ENCODE measurements at places on chromosomes 16 and 17. TPM values are rescaled to one million over a fixed set of nuclear protein-coding genes. Genes with fewer than 3 reads are reported as not detected.

- peak; percentile 78 for DNase-seq
These were observed 70.0 kb upstream of the PMFBP1 start for GRCh38 chr16:72241930-72242329.

DNA sequence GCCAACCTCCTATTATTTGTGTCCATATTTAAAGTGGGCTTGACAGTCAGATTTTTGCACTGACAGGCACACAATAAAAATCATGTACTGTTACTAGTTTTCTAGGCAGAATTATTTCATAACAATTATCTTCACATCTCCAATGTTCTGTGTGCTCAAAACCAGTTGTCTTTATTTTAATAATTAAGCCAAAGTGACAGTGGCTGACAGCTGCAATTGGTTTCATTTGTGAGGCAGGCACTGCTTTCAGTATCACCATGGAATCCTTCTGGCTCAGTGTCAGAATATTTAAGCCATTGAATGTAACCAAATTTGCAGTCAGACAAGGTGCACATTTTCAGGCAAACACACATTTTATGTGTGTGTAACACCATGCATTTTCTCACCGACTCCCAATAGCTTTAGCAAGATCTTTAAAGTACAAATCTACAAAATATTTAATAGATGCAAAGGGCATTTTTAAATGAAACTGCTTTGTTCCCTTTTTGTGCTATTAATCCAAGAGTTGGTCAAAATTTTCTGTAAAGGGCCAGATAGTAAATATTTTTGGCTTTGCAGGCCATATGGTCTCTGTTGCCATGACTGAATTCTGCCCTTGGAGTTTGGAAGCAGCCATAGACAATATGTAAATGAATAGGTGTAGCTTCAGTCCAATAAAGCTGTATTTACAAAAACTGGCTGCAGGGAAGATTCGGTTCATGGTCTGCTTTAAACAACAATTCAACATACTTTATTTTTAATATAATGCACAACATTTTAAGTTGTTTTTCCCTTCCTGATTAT lies 486.0 kb downstream of the KCNJ2 start:
- no peak for DNase-seq

GRCh38 chr17:77749321-77749751 lies 209.2 kb upstream of the TNRC6C start:
- no peak for DNase-seq

DNA sequence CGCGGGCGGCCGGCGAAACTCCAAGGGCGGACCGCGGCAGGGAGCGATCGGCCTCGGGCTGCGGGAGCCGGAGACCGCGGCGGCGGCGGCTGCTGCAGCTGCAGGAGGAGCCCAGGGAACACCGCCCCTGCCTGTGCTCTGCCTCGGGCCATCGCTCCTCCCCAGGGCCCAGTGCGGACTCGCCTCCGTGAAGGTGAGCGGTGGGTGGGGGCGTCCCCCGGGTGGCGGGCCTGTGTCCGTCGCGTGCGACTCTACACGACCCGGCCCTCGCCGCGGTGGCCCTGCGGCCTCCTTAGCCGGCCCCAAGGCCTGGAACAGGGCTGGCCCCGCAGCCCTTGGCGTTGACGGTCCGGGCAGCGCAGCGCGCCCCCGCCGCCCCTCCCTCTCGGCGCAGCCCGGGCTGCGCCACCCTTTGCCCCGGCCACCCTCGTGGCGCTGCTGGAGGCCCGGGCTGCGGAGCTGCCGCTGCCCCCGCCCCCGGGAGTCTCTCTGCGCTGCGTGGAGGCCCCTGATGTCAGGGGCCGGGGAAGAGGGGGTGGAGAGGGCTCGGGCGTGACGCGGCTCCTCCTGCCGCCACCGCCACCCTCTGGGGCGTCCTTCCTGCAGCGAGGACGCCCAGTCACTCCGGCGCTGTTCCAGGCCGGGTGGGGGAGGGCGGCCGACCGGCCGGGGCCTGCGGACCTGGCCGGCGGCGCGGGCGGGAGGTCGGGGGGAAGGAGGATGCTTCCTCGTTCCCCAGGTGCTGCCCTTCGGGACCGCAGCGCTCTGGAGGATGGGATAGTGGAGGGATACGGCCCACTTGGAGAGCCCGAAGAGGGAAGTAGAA lies 485 bp downstream of the DYNLL2 start:
- DNase-seq: peak; percentile 54

Gene NECAB2
- not detected for total RNA-seq

GRCh38 chr16:11090232-11090631 lies 145.9 kb downstream of the CLEC16A start:
- DNase-seq: no peak

- DNase-seq: no peak
These were observed 4.1 kb upstream of the SLC38A10 start for GRCh38 chr17:81298991-81299738.

DNA sequence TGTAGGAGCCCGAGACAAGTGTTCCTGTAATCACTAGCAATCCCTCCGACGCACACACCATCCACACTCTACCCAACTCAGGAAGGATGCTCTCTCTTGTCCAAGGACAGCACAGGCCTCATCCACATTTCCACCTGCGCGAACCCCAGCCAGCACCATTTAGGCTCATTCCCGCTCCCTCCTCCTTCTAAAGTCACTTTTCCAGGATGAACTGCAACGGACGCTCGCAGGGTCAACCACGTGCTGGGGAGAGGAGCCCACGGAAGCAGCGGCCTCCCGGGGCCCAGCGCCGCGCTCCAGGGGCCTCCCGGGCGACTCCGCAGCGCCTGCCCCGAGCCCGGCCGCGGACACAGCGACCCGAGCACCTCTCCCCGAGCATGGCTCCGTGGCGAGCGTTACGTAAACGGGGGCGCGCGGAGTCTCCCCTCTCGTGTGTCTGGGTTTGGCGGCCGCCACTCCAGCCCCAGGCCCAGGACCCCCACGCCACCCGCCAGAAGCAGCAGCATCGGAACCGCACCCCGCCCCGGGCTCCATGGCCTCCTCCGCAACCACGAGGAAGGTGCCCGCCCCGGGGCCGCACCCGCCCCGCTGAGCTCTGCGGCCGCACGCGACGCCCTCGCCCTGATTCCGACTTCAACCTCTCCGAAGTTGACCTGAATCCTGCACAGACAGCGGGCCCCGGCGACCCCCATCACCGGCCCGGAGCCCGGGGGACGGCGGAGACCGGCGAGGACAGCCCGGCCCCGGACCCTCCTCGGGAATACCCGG lies 668 bp downstream of the USP36 start:
- DNase-seq: peak; percentile 43

Gene ERAL1
- total RNA-seq: 49.1 TPM

DNA sequence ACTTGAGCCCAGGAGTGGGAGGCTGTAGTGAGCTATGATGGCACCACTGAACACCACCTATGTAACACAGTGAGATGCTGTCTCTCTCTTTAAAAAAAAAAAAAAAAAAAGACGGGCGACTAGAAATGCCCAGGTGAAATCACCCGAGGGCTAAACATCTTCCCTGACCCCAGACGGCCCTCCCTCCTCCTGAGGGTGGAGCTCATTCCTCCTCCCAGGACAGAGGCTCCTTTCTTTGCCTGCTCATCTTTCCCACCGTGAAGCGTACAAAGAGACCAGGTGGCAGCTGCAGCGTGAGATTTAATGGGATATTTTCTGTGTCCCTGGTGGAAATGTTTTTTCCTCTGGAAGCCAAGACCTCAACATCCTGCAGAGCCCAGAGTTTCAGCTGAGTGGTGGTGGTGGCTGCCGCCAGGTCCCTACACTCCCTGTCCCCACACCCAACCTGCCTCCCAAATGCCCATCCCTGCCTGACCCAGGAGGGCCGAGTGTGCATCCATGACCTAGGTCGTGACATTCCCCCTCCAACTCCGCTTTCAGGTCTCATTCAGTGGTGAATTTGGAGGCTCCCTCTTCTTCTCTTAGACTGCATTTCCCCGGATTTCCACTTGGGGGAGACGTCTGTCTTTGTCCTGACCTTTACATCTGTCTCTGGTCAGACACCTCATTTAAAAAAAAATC lies 14.4 kb upstream of the GPRC5B start:
- peak; percentile 72 for DNase-seq

Gene FBXL16
- total RNA-seq: not detected

DNA sequence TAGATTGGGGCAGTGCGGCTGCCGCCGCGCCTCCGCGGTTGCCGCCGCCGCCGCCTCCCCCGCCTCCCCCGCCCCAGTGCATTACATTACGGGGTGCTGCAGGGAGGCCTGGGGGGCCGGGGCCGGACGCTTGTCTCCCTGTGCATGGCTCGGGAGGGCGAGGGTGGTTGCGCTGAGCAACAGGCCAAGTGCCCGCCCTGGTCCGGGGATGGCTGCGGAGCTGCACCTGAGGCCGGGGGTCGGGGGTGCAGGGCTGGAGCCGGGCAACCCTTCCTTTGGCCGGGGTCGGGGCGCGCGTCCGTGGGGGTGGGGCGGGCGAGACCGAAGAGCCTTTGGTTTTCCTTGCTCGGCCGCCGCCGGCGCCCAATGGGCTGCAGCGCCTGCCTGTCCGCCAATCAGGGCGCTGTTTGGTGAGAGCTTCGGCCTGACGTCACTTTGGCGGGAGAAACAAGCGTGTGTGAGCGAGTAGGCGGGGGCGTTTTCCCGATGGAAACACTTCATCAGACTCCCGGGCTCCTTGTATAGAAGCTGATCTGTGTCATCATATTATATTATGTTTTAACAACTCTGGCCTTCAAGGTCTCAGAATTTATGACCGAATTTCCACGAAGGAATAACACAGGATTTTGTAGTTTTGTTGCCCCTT lies 941 bp upstream of the FBXL20 start:
- peak; percentile 96 for DNase-seq

DNA sequence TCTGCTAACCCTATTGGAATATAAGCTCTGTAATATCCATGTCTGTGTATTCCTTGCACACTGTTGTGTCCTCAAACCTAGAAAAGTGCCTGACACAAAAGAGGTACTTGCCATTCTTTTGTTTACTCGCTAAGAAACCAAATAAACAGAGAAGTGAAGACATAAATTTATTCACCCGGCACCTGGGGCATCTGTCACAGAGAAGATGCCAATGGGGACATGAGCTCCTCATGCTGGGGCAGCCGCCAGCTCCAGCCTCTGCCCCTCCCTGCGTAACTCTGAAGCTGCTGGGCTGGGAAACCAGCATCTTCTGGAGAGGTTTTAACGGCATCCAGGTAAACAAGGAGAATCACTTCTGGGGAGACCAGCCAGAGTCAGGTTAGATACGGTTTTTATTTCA lies 15.1 kb upstream of the CDRT4 start:
- DNase-seq: no peak

DNA sequence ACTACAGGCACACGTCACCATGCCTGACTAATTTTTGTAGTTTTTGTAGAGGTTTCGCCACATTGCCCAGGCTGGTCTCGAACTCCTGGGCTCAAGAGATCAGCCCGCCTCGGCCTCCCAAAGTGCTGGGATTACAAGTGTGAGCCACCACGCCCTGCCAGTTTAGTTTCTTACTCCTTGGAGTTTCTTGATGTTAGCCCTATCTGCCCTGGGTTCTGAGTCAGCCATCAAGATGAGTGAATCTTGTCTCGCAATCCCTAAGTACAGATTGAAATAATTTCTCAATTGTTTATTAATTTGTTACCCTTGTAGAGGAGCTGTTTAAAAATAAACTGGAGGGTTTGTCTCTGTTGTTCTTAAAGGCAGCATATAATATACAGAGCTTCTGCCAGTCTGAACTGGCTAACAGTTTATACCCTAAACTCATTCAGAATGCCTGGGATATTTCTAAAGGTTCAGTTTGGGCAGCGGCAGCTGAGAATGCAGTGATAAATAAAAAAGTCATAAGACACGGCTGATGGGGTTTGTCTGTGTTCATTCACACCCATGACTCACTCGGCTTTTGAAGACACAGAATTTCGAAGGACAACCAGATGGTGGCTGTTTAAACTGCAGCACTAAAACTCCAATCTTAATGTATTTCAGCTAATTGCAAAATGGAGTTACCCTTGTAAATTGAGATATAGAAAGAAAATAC lies 39.6 kb downstream of the GPRC5B start:
- DNase-seq: no peak

Gene RETREG3
- 63.8 TPM for total RNA-seq

GRCh38 chr16:25051406-25052150 lies 36.4 kb upstream of the ARHGAP17 start:
- peak; percentile 50 for DNase-seq

DNA sequence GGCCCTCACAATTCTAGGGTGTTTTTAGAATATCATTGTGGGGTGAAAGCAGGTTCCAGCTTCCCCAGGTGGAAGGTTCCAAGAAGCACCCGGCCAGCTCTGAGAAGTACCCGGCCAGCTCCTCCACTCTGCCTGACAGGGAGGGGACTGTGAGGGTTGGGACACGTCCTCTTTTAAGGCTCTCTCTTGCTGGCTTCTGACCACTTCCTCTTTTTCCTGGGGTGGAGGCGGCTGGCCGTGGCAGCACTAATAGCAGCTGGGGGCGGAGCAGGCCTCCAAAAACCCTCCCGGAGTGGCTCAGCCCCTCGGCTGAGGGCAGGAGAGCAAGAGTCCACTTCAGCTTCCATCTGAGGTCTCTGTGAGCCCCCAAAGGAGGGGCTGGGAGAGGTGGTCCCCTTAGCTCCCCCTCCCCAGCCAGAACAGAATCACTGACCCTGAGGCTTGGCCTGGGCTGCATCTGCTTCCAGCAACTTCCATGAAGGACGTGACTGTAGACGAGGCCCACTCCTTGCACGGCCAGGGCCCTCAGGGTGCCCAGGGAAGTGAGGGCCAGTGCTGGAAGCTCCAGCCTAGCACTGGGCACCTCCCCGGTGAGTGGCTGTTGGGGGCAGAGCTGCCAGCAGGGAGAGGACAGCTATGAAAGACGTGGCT lies 26.7 kb upstream of the PLCG2 start:
- peak; percentile 13 for DNase-seq

- DNase-seq: no peak
These were observed 18.6 kb downstream of the AP2B1 start for GRCh38 chr17:35605678-35606077.

Gene WNT9B
- not detected for total RNA-seq

GRCh38 chr16:87190288-87191230 lies 126.6 kb downstream of the C16orf95 start:
- DNase-seq: peak; percentile 26

Gene PDILT
- not detected for total RNA-seq

DNA sequence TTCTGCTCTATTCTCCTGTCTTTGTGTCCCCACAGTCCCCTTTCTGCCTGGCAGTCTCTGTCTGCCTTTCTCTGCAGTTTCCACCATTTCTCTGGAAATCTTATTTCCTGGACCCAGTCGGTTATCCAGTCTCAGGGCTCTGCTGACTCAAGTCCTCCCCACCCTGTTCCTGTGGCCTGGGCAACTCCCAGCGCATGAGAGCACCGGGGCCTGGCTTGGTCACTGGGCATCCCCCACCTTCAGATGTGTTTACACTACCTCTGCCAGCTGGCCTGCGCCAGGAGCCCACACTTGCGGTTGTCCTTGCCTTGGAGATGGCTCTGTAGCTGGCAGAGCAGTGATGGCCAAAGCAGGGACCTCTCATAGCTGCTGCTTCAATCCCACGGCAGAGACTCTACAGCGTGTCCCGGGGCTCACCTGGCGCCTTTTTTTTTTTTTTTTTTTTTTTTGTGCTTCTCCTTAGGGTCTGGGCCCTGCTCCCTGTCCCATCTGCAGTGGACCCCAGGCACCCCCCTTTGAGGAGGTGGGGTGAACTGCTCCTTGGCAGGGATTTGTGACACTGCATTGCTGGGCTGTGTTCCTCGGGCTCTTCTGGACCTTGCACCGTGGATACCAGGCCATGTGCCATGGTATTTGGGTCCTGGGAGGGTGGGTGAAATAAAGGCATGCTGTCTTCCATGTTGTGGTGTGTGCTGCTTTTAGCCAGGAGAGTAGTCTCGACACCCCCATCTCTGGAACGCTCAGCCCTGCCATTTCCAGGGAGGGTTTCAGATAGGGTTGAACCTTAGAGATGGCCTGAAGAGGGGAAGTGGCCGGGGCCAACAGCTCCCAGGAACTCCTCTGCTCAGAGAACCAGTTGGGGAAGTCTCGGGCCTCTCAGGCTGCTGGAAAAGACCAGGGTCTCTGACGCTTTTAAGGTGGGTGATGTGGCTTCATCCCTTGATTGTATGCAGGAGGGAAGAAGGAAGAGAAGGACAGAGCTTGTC lies 17.5 kb downstream of the GUCY2D start:
- peak; percentile 12 for DNase-seq
